Occipital lobe (tissue), 3 donors: ENCODE measurements at places on chromosomes 7 and 10. TPM values are rescaled to one million over a fixed set of nuclear protein-coding genes. Genes with fewer than 3 reads are reported as not detected.

ACBD7 gene
- total RNA-seq, result 10.8 TPM

GPR22 gene
- total RNA-seq, result 226 TPM

ZNF716 gene
- not detected for total RNA-seq

ARF5 gene
- 94.8 TPM for total RNA-seq

CRPPA gene
- 9.5 TPM for total RNA-seq
